Epithelial cell of proximal tubule (primary cell): ENCODE measurements at places on chromosomes 13 and 19.

DNA sequence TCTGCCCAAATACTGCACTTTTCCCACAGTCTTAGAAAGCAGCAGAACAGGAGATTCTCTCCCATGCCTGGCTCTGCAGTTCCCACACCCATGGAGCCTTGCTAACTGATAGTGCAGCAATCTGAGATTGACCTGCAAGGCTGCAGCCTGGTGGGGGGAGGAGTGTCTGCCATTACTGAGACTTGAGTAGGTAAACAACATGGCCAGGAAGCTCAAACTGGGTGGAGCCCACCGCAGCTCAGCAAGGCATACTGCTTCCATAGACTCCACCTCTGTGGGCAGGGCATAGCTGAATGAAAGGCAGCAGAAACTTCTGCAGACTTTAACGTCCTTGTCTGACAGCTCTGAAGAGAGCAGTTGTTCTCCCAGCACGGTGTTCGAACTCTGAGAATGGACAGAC lies 358.5 kb upstream of the PCDH9 start:
- DNase-seq = no peak

GRCh38 chr19:42140125-42140754 lies 8.0 kb upstream of the POU2F2 start:
- no peak for DNase-seq

- no peak for DNase-seq
Measured at GRCh38 chr19:16306728-16307402, 17.8 kb upstream of the KLF2 start.

DNA sequence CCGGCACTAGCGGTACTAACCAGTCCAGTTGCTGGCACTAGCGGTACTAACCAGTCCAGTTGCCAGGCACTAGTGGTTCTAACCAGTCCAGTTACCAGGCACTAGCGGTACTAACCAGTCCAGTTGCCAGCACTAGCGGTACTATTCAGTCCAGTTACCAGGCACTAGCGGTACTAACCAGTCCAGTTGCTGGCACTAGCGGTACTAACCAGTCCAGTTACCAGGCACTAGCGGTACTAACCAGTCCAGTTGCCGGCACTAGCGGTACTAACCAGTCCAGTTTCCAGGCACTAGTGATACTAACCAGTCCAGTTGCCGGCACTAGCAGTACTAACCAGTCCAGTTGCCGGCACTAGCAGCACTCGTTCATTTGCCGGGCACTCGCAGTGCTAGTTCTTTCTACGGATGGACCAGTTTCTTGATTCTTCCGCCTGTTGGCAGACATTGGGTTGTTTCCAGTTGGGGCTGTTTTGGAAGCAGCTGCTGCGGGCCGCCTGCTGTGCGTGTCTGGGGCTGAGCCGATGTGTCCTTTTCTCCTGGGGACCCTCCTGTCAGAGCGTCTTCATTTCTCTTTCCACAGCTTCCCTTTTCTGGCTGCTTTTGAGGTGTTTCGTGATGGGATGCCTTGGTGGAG lies 123.4 kb upstream of the MCF2L start:
- no peak for DNase-seq

DNA sequence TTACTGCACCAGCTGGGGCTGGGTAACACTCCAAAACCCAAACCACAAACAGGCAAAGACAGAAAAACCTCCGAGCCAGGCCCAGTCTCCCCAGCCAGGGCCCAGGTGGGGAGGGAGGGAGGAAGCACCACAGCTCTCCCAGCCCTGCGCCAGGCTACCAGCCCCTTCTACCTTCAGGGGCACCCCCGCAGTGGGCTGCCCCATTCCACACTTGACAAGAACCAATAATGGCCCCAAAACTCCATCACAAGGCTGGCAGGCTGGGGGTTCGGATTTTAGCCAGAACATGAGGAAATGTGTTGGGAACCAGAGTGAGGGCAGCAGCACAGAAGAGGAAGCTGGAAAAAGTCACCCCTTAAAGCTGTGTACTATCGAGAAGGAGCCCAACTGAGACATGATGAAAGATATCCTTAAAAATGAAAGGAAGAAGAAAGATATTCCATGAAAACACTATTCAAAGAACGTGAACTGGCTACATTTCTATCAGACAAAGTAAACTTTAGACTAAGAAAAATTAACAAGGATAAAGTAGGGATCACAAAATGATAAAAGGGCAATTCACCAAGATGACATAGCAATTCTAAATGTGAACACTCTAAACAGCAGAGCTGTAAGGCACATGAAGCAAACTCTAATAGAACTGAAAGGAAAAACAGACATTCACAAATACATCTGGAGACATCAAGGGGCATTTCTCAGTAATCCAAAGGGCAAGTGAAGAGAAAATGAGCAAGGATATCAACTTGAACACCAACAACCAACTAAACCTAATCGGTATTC lies 12.9 kb downstream of the TUBGCP3 start:
- no peak for DNase-seq
